ENCODE measurements at places on chromosomes 3 and 15.

DNA sequence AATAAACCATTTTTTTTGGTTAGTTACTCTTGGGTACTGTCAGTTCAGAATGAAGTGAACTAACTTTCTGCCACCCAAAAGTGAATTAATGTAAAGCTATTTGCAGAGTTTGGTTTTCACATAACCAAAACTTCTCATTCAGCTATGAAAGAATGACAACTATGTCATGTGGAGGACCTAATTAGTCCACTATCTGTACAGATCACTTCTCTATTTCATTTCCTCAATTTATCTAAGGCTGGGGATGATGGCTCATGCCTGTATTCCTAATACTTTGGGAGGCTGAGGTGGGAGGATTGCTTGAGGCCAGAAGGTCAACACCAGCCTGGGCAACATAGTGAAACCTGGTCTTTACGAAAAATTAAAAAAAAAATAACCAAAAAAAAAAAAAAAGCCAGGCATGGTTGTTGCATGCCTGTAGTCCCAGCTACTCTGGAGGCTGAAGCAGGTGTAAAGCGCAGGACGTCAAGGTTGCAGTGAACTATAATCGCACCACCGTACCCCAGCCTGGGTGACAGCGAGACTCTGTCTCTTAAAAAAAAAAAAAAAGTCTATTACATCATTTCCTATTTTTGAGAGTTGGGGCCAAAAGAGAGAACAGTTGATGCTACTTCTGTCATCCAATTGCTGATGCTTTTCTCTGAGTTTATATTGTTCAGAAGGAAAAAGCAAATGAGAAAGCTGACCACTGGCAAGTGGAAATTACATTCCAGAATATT is 8.7 kb downstream of the HYPK start:
- DNase-seq, result no peak

DNA sequence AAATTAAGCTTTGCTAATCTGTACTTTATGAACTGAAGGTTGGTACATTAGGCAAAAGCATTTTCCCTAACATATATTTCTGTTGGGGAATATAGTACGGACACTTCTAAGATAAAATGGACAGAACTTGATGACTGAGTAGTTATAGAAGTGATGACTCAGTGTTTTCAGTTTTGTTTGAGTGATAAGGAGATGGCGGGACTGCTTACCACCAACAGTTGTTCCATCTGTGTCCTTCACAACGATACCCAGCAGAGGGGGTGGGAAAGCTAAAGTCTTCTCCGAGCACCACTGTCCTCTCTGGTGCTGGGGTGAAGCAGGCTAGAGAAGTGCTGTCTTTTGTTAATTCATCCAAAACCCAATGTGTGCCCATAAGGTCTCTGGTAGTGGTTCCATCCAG is 195.8 kb downstream of the CD47 start:
- no peak for DNase-seq

DNA sequence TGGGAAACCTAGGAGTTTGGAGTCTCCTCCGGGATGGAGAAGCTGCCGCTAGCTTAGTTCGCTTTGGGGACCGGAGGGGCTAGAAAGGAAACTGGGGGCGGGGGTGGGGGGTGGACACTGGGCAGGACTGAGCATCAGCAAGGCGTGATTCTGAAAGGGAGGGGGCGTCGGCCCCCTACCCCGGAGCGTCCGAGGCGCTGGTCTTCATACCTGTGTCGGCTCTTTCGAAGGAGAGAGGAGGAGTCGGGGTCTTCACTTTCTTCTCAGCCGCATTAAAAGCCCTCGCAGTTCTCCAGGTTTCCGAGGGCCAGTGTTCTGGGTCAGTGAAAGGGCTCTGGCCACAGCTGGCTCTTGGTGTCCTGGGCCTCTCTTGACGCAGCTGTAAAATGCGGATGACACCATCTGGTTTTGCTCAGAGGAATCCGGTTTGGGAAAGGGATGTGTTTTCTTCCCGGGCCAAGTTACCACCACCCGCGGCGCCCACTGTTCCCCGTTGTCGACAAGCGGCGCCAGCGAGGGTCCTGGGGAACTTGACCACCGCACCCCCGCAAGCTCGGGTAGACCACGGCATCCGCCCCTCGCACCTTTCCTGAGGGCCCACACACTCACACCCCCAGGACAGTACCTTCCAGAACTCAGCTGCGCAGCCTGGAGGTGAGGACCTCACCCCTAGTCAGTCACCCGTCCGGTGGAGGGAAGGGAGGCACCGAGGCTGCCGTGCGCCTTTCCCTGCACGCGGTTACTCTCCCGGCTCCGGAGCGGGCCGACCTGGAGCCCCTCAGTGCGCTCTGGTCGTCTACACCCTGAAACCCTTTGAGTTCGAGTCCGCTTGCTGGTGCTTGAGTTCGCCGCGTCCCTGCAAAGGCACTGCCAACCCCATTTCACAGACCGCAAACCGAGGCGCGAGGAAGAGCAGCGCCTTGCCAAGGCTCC is 660 bp downstream of the CCK start:
- DNase-seq, result no peak

DNA sequence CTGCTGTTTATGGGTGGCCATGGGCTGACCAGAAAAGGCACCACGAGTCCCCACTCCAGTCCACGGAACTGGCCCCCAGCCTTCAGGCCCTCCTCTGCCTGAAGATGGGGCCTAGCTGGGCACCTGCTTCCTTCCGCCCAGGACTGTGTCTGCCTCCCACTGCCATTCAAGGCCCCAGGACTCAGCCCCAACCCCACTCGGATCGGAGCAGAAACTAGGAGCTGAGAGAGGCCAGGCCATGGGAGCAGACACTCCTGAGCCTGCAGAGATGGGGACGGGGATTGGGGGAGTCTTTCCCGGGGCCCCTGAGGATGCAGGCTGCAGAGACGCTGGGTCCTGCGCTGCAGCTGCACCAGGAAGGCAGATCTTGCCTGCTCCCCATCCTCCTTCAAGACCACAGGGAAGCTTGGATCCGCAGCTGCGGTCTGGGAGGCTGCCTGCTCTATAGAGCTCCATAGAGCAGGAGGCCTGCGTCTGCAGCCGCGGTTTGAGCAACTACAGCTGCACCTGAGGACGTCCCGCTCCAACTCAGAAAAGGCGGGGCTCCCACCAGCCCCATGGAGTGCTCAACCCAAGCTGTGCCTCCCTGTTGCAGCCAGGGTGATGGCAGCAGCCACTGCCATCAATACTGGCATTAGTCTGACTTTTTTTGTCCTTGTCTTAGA is 383.9 kb upstream of the TMCO5A start:
- no peak for DNase-seq

GRCh38 chr3:129592381-129593131 is 13.9 kb downstream of the PLXND1 start:
- DNase-seq, result peak; percentile 66

DNA sequence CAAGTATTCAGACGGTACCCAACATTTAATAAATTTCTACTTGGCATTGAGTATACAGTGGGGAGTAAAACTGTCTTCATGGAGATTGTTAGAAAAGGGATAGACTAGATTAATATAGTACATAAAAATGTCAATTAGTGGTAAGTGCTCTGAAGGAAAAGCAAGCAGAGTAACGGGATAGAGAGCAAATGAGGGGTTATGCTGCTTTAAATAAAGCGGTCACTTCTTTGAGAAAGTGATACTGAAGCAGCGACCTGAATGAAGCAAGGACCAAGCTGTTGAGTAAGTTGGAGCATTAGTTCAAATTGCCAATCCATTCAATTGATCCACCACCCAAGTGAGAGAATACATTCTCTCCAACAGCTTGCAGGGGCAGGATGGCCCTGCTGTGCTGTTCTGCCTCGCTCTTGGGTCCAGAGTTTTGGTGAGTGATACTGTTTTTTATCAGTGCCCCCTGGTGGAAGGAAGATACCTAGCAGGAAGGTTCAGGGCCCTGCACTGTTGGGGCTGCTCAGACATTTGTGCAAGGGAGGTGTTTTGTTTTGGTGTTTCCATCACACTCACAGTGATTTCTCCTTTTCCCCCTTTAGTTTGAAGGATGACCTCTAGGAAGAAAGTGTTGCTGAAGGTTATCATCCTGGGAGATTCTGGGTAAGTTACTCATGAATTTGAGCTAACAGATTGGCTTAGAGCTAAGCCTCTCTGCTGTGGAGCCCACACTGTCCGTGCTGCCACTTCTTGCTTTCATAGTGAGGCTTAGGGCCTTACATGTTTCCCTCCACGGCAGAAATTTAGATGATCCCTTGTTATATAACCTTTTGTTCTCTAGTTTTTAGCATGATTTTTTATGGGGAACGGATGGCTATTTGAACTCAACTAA is 69.0 kb downstream of the RAB7A start:
- peak; percentile 78 for DNase-seq

- DNase-seq, result peak; percentile 98
These were observed at the start of gene TRIP4 for GRCh38 chr15:64387562-64388168. Gene TRIP4, plus strand, starts transcription at chr15:64387836. Its CDS starts 28 bp downstream, at chr15:64387864.

DNA sequence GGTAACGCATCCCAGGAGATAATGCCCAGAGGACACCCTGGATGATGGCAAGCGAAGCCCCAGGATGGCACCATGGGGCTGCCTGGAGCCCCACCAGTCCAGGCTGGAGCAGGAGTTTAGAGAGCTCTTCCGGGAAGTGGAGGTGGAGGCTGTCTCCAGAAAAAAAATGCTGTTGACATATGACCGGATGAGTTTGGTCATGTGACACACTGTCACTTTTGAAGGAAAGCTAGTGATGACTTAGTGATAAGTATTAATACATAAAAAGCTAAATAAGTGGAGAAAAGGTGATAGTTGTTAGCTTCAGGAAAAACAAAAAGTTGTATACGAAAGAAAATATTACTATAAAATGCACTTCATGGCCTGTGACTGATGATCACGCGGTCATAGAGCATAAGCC is 20.0 kb upstream of the MYZAP start:
- no peak for DNase-seq

- peak; percentile 48 for DNase-seq
These were observed 143.0 kb downstream of the TNIK start for GRCh38 chr3:171317171-171317570.

DNA sequence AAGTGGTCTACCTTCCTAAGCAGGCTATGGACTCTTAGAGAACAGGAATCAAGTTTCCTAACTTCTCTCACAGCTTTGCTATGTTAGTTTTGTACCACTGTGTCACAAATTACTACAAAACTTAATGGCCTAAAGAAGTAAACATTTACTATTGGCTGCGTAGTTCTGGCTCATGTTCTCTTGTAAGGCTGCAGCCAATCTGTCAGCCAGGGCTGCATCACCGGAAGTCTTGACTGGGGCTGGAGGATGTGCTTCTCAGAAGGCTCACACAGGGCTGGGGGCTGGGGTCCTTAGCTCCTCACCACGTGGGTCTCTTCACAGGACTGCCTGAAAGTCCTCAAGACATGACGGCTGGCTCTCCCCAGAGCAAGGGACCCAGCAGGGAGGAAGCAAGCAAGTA is 15.5 kb downstream of the STIMATE start:
- no peak for DNase-seq
